ENCODE measurements at places on chromosomes 5 and 9.

GRCh38 chr9:116055536-116055935 lies 98.1 kb upstream of the PAPPA start:
- DNase-seq = no peak

- DNase-seq = no peak
Measured at GRCh38 chr9:80811003-80811402, 878.3 kb downstream of the TLE1 start.

- no peak for DNase-seq
Measured at GRCh38 chr9:21266733-21267484, 27.1 kb upstream of the IFNA14 start.

- DNase-seq = no peak
Measured at GRCh38 chr9:131884222-131884621, 144.3 kb upstream of the RAPGEF1 start.

DNA sequence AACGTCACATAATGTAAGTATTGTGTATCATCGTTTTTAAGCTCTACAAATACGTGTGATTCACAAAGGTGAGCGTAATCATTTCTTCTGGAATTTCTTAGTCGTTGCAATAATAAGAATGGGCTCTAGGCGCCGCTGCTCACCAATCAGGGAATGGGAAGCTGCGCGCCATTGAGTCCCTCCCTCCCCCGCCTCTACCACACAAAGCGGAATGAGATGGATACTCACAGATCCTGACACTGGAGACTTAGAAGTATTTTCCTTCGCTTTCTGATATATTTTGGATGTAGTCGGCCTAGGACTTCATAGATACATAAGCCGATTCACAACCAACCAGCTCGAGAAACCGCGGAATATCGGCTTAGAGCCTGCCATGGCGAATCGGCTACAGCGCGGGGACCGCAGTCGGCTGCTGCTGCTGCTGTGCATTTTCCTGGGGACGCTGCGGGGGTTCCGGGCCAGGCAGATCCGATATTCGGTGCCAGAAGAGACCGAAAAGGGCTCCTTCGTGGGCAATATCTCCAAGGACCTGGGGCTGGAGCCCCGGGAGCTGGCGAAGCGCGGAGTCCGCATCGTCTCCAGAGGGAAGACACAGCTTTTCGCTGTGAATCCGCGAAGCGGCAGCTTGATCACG lies at the start of gene PCDHGA11:
TSS of gene PCDHGA11 (plus strand) at position 197 of the 634 bp plus-strand sequence. CDS start at position 374, 177 bp downstream.
- peak; percentile 71 for DNase-seq

Measured in activated naive CD4-positive, alpha-beta T cell treated with anti-CD3 and anti-CD28 coated beads, Interleukin-2, amount 50 U/mL, for 72 hours (primary cell).